ENCODE measurements at places on chromosomes 1 and 21. TPM values are rescaled to one million over a fixed set of nuclear protein-coding genes. Genes with fewer than 3 reads are reported as not detected.

- peaks cover 55% of the 10 kb centered on the region for H3K4me1 ChIP-seq
Observed at GRCh38 chr1:53413175-53414001, 45.8 kb upstream of the DMRTB1 start.

- peaks cover 61% of the 10 kb centered on the region for H3K4me1 ChIP-seq
- peak overlapping the region; percentile 78 for H3K27ac ChIP-seq
- DNase-seq: no peak
- no peak overlapping the region for H3K4me3 ChIP-seq
- no peaks in the 10 kb centered on the region for H3K36me3 ChIP-seq
- H3K27me3 ChIP-seq: no peaks in the 10 kb centered on the region
Observed at GRCh38 chr1:64921771-64922170, 44.6 kb downstream of the JAK1 start.

GRCh38 chr1:215567491-215568298 is 591 bp downstream of the KCTD3 start:
- no peak for DNase-seq
- no peaks in the 10 kb centered on the region for H3K36me3 ChIP-seq
- H3K4me3 ChIP-seq: peak overlapping the region; percentile 95
- peaks cover 38% of the 10 kb centered on the region for H3K4me1 ChIP-seq
- H3K27me3 ChIP-seq: peaks cover 3% of the 10 kb centered on the region

DNA sequence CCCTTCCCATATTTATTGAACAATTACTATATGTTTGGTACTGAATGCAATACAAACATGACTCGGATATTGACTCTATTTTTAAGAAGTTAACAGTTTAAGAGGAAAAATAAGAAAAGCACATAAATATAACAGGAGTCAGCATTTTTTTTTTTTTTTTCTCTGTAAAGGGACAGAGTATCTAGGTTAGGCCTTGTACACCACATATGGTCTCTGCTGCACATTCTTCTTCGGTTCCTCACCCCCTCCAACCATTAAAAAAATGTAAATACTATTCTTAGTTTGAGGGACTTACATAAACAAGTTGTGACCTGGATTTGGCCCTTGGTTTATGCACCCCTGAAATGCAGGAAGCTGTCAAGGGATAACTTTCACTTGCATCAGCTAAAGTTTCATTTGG is 40.4 kb downstream of the PHC2 start:
- no peak for DNase-seq
- peaks cover 46% of the 10 kb centered on the region for H3K4me1 ChIP-seq
- H3K27me3 ChIP-seq: no peaks in the 10 kb centered on the region
- H3K36me3 ChIP-seq: no peaks in the 10 kb centered on the region
- no peak overlapping the region for H3K27ac ChIP-seq
- H3K4me3 ChIP-seq: no peak overlapping the region

GRCh38 chr1:238944028-238944427 is 442.3 kb upstream of the CHRM3 start:
- no peak overlapping the region for H3K27ac ChIP-seq
- H3K36me3 ChIP-seq: no peaks in the 10 kb centered on the region
- no peak for DNase-seq
- no peaks in the 10 kb centered on the region for H3K4me1 ChIP-seq
- peaks cover 9% of the 10 kb centered on the region for H3K27me3 ChIP-seq

- peaks cover 2% of the 10 kb centered on the region for H3K36me3 ChIP-seq
- no peak overlapping the region for H3K4me3 ChIP-seq
- H3K4me1 ChIP-seq: peaks cover 24% of the 10 kb centered on the region
- H3K27ac ChIP-seq: no peak overlapping the region
Observed at GRCh38 chr1:156862997-156863599, 2.4 kb downstream of the NTRK1 start.

- no peaks in the 10 kb centered on the region for H3K4me1 ChIP-seq
- H3K4me3 ChIP-seq: no peak overlapping the region
- no peak for DNase-seq
- H3K27ac ChIP-seq: no peak overlapping the region
- peaks cover 8% of the 10 kb centered on the region for H3K27me3 ChIP-seq
Observed at GRCh38 chr1:208935517-208936187, 647.9 kb upstream of the CAMK1G start.

DNA sequence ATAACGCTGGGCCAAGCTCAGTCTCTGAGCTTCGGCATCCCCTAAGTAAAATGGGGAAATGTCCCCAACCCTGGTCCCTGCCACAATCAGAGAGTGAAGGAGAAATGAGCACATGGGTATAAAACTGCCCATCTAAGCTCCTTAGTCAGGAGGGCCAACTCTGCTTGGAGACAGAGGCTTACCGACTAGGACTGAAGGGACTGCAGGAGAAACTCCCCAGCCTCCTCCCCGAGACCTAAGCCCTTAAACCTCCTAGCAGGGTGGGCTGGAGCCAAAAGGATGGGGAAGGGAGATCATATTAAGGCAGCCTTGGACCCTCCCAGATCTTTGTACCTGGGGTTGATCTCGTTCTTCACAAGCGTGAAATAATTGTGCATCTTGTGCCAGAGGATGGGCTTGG is 5.5 kb downstream of the ETNK2 start:
- H3K4me1 ChIP-seq: peaks cover 15% of the 10 kb centered on the region
- no peak overlapping the region for H3K4me3 ChIP-seq

DNA sequence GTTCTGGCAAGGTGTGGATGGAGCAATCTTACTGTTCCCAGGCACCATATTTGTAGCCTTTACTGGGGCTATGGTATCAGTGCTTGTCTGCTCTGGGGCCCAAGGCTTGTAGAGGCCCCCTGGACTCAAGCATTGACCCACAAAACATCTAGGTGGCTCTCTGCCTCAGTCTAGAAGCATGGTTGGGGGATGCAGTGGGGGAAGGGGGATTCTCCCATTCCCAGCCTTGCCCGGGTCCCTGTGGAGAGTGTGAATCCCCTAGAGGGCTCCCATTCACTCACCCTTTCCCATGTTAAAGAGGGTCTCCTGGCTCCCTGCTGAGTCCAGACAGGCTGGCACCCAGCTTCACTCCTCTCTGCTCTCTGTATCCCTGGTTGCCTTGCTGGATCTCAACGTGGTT is 28.2 kb upstream of the DIRAS3 start:
- no peaks in the 10 kb centered on the region for H3K27me3 ChIP-seq
- H3K36me3 ChIP-seq: peaks cover 2% of the 10 kb centered on the region
- no peak for DNase-seq
- no peak overlapping the region for H3K27ac ChIP-seq
- no peak overlapping the region for H3K4me3 ChIP-seq

DNA sequence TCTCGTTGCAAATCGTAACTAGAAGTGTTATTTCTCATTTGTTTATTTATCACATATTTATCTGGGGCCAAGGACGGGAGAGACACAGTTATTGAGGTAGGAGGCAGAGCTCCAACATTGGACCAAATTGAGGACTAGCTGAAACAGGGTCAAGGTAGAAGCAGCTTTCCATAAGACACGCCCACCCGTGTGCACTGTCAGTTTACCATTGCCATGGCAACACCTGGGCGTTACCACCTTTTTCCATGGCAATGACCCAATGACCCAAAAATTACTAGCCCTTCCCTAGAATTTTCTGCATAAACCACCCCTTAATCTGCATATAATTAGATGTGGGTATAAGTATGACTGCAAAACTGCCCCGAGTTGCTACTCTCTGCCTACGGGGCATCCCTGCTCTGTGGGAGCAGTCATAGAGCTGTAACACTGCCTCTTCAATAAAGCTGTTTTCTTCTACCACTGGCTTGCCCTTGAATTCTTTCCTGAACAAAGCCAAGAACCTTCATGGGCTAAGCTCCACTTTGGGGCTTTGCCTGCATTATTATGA is 72.7 kb downstream of the FBXO2 start:
- H3K27ac ChIP-seq: no peak overlapping the region
- H3K27me3 ChIP-seq: peaks cover 8% of the 10 kb centered on the region
- H3K36me3 ChIP-seq: no peaks in the 10 kb centered on the region

DNA sequence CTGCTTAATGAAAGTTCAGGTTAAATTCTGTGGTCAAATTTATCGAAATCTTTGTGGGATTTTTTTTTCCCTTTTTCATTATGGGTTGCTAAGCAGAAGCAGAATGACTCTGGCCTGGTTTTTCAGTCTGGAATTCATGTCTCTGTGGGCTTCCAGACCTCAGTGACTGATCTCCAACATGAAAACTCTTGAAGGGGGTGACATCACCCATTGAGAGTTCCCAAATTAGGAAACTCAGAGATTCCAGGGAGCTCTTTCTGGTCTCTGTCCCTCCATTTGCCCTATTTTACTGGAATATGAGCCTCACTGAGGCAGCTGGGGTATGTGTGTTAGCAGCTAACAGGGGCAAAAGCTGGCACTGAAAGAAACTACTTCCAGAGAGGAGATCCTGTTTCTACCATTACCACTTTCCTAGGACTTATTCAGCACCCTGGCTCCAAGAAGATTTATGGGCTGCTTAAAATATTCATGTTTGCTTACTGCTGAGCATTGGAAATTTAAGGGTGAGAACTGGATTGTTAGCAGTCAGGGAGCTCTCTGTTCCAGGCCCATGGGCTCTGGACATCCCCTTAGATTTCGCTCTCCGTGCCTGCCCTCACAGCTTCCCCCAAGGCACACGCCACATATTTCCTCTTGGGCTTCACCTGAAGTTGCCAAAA is 203.4 kb upstream of the SPAG17 start:
- peaks cover 5% of the 10 kb centered on the region for H3K4me1 ChIP-seq
- no peaks in the 10 kb centered on the region for H3K36me3 ChIP-seq
- DNase-seq: no peak
- no peaks in the 10 kb centered on the region for H3K27me3 ChIP-seq

DNA sequence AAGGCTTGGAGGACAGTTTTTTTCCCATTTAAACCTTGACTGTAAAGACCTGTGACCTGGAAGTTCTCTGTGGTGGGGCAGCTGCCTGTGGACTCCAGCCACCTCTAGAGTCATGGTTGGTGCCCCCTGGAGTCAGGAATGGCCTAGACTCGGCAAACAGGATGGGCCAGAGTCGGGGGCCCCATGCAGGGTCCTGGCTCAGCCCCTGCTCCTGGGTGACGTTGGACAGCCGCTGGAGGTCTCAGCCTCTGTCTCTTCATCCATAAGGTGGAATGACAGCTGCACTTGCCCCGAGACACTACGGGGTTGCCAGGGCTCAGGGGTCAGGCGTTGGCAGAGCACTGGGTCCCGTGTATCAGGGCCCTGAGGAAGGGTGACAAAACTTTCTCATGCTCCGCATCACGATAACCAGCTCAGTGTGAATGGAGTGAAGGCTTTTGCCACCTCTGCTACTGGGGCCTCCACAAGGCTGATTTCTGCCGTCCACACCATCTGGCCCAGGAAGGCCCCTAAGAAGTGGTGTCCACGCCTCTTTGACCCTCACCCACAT is 58.5 kb upstream of the TTC34 start:
- DNase-seq: no peak
- H3K27me3 ChIP-seq: no peaks in the 10 kb centered on the region
- H3K27ac ChIP-seq: no peak overlapping the region
- H3K36me3 ChIP-seq: no peaks in the 10 kb centered on the region

GRCh38 chr1:32992489-32993323 is 28.1 kb upstream of the RNF19B start:
- peak overlapping the region; percentile 91 for H3K27ac ChIP-seq
- H3K36me3 ChIP-seq: no peaks in the 10 kb centered on the region

GRCh38 chr21:32496568-32496967 is 84.1 kb downstream of the EVA1C start:
- H3K4me1 ChIP-seq: peaks cover 49% of the 10 kb centered on the region
- H3K4me3 ChIP-seq: no peak overlapping the region
- DNase-seq: no peak
- H3K27ac ChIP-seq: no peak overlapping the region
- no peaks in the 10 kb centered on the region for H3K36me3 ChIP-seq

GRCh38 chr1:68221001-68221979 is 11.0 kb downstream of the WLS start:
- peak overlapping the region; percentile 42 for H3K4me3 ChIP-seq
- H3K4me1 ChIP-seq: peaks cover 59% of the 10 kb centered on the region
- peaks cover 6% of the 10 kb centered on the region for H3K36me3 ChIP-seq
- peak overlapping the region; percentile 90 for H3K27ac ChIP-seq

DNA sequence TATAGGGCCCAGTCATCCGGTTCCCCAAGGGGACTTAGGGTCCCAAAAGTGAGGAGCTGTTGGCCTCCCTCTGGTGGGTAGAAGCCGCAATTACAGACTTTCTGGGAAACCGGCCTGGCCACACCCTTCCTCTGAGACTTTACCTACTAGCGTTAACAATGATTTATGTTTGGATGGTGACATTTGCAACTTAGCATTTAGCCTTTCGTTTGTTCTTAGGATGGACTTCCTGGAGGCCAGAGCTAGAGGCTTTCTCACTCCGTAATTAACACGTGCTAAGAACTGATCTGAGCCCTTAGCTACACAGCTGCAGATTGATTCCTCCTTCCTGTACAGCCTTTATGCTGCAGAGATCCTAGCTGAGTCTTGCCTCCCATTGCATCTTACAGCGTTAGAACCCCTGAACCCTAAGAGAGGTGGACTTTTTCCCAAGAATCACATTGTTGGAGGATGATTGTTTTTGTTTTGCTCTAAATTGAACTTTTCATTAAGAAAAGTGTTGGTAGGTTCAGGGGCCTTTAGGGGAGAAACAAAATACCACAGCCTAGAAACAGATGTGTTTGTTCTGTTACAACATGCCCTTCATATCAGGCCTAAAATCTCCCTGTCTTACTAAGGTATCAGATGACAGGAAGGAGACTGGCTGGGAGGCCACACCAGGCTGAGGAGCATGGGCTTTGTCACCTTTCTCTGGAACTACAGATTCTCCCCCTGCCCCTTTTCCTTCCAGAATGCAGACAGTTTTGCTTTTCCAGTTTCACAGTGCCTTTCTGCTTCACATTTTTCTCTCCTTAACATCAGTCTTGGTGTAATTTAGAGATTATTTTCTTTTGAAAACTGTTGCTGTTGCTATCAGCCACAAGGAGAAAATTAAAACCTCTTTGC is 1.9 kb downstream of the S100A11 start:
- peak overlapping the region; percentile 99 for H3K27ac ChIP-seq
- no peak for DNase-seq
- H3K4me3 ChIP-seq: peak overlapping the region; percentile 86
- peaks cover 29% of the 10 kb centered on the region for H3K4me1 ChIP-seq
- peaks cover 36% of the 10 kb centered on the region for H3K36me3 ChIP-seq

GRCh38 chr1:208731981-208732821 is 488.0 kb upstream of the PLXNA2 start:
- no peaks in the 10 kb centered on the region for H3K36me3 ChIP-seq
- peaks cover 8% of the 10 kb centered on the region for H3K27me3 ChIP-seq
- no peak for DNase-seq
- no peak overlapping the region for H3K4me3 ChIP-seq

Gene VASH2
- total RNA-seq: 3.7 TPM

Gene OR2T11
- not detected for total RNA-seq

Gene CNST
- 32.9 TPM for total RNA-seq

Gene GBP4
- total RNA-seq: not detected

Gene OLIG2
- total RNA-seq: 0.56 TPM

Gene VWA5B1
- total RNA-seq: not detected

Gene KAZN
- total RNA-seq: 47.1 TPM

Gene TMEM125
- total RNA-seq: not detected

Gene RGS16
- total RNA-seq: 0.48 TPM

Gene SSX2IP
- total RNA-seq: 6.5 TPM

Gene SIM2
- 1.5 TPM for total RNA-seq

Gene SERPINC1
- total RNA-seq: not detected

Gene CYP2J2
- total RNA-seq: not detected

Gene FMO2
- 0.94 TPM for total RNA-seq

Gene RBBP4
- total RNA-seq: 244 TPM

Gene HTR1D
- total RNA-seq: 1.6 TPM

Gene GUCA2B
- not detected for total RNA-seq

Gene SPRR5
- total RNA-seq: not detected

Gene PDXK
- total RNA-seq: 96.7 TPM

Gene KCNT2
- 26.2 TPM for total RNA-seq

Data from osteocyte (in vitro differentiated cells).